OCI-M1 (cell line): ENCODE measurements at places on chromosomes 7 and 10.

DNA sequence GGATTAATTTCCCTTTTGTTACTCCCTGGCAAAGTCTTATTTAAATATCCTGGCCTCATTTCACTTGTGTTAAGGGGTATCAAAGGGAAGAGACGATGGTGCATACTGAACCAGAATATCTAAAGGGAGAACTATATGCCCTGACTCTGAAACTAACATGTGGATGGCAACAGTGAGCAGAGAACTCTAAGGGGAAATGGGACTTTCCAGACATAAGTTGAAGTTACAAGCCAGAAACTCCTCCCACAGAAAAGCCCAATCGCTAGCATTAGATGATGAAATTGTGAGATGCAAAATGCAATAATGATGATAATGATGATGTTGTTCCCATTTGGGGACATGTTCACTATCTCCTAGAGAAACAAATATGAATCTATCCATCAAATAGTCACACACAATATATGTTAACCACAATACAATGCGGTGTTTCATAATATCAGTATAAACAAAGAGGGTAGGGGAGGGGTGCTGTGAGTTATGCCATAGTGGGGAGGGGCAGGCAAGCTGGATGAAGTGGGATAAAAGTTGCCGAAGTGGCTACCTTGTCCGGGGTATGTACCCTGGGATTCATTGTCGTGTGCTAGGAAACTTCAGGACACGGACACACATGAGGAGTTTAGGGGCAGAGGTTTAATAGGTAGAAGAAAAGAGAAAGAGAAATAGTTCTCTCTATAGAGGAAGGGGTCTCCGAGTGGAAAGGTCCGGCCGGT is 37.1 kb downstream of the TMEM229A start:
- peak; percentile 78 for DNase-seq

- no peak for DNase-seq
These were observed 171.7 kb downstream of the DNAJB6 start for GRCh38 chr7:157508477-157508881.

DNA sequence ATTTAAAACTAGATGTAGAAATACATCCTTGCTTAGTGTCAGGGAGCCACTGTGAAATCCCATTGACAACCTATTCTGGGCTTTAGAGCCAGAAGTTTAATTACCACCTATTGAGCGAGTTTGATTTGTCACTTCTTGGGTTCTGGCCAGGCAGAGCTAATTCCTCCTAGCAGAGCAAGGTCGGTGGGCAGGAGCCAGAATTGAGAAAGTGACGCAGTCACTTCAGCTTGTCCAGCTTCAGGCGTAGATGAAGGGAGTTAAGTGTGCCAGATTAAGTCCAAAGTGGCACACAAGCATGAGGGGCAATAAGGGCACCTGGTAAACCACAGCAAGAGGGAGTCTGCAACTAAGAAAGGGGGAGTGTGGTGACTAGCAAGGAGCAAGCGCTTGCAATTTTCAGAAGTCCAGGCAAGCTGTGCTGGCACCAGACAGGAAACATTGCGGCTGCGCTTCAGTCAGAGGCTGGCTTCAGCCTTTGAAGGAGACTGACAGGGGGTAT is 119.4 kb downstream of the ST7 start:
- DNase-seq = no peak

- DNase-seq = no peak
These were observed 85.4 kb downstream of the OSBPL3 start for GRCh38 chr7:24894429-24895221.
